ENCODE measurements at places on chromosomes 3 and 15. TPM values are rescaled to one million over a fixed set of nuclear protein-coding genes. Genes with fewer than 3 reads are reported as not detected.

DNA sequence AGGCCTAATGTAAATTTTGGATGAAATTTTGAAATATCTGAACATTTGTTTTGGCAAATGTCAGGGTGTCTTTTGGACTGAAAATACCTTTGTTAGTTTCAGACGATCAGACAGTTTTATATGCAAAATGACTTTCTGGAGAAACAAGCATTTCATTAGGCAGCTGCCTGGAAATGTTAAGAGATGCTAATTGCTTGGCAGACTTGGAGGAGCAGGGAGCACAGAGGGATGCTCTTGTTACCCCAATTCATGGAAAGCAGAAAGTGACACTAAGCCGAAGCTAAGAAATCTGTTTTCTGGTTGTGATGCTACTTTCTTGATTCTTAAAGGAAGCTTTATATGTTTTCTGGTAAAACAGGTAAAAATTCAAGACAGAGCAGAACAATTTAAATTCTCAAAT lies 204.3 kb upstream of the GBE1 start:
- DNase-seq = no peak

TMEM62 gene
- 15.4 TPM for total RNA-seq

- no peak for DNase-seq
Observed at GRCh38 chr3:18499301-18499700, 74.2 kb upstream of the SATB1 start.

GRCh38 chr3:8885536-8886316 lies 77.5 kb downstream of the RAD18 start:
- no peak for DNase-seq

- no peak for DNase-seq
Observed at GRCh38 chr3:94612631-94613030, 549.8 kb downstream of the NSUN3 start.

CCDC39 gene
- not detected for total RNA-seq

STRC gene
- total RNA-seq = under 0.01 TPM

DNA sequence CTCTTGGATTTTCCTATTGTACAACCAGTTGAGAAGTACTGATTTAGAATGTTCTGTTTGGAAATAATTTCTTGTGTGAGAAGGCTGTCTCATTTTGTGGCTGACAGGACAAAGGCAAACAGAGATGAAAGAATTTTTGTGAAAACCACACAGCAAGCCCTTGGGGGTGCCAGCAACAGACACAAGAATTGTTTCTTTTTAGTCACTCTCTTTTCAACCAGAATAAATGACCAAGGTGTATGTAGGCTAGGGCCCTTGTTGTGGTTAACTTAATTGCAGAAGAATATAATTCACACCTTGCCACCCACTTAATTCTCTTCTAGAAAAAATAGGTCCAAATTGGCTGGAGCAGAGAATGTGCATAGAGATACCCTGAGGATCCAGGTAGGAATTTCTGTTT lies 329.4 kb upstream of the TBC1D5 start:
- no peak for DNase-seq

DNA sequence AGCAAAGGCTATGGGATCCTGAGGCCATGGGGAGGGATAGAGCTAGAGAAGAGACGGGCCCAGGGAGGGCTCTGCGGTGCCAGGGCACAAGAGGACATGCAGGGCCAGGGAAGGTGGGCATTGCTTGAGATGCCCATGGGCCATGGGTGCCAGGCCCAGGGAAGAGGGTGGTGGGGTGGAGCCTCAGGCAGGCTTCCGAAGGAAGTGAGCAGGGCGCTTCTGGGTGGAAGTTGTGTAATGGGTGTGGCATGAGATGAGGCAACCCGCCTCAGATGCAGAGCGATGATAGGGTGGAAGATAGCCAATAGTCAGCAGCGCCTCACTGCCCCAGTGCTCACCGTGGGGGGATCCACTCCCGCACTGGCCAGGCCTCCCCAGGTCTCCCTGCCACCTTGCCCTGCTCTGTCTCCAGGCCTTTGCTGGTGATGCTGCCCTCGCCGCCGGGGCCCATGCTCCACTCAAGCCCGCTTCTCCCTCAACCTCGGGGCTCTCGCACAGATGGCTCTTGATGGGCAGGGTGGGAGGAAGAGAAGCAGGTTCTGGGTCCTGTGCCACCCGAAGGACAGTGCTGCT lies 51.4 kb downstream of the DNAJB8 start:
- DNase-seq = no peak

Data from pulmonary artery endothelial cell (primary cell).